ENCODE measurements at places on chromosomes 5 and 9.

- no peak for DNase-seq
Measured at GRCh38 chr5:60497706-60498500, 202.1 kb downstream of the DEPDC1B start.

DNA sequence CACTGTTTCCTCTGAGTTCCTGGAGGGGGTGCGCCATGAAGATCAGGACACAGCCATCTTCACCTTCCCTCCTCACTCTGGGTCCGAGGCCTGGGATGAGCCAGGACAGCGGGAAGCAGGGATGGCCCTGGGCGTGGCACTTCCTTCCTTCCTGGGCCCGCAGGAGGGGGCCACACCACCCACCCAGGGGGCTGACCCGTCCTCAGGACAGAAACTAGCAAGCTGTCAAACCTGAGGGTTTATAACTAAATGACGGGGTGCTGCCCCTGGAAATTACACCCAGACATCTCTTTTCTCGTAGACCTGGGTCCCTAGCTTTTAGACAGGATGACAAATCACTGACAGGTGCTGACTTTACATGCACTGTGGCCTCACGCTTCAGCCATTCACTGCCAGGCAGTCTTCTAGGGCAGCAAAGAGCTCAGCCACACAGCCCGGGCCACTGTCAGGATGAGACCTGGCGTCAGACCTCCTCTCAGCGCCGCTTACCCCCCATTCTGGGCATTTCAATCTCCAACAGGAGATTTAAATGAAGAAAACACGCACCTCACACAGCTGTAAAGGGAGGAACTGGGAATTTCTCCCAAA lies 8.1 kb downstream of the FCN2 start:
- no peak for DNase-seq

GRCh38 chr5:158875272-158875679 lies 224.4 kb downstream of the EBF1 start:
- DNase-seq, result no peak

- peak; percentile 91 for DNase-seq
Measured at GRCh38 chr9:128218518-128219389, 15.6 kb downstream of the DNM1 start.

GRCh38 chr5:35823347-35824098 lies 33.2 kb upstream of the IL7R start:
- DNase-seq, result no peak

DNA sequence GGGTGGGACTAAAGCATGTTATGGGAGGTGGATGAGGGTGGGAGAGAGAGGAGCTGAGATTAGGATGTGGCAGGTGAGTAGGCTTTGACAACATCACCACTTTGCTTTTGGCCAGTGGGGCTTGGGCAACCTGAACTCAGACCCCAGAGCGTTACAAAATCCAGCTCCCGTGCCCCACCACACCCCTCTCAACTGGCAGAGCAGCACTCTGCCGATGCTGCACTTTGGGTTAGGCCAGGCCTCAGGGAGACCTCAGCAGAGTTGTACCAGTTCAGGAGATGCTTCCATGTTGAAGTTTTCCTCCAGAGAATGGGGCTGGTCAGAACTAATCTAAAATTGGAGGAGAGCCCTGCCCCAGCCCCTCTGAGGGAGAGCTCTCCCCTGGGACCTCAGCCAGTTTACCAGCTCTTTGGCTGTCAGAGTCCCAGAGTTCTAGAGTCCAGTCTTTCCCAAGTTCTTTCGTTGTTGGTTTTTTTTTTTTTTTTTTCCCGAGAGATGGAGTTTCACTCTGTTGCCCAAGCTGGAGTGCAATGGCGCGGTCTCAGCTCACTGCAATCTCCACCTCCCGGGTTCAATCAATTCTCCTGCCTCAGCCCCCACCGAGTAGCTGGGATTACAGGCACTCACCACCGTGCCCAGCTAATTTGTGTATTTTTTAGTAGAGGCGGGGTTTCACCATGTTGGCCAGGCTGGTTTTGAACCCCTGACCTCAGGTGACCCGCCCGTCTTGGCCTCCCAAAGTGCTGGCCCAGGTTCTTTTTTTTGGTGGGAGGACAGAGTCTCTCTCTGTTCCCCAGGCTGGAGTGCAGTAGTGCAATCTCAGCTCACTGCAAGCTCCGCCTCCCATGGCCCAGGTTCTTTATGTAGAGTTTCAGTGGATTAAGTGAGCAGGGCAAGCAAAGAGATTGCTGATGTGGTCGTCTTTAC lies 17.8 kb downstream of the NUDT2 start:
- no peak for DNase-seq

GRCh38 chr5:132760049-132760420 lies 12.8 kb downstream of the CCNI2 start:
- DNase-seq, result no peak

DNA sequence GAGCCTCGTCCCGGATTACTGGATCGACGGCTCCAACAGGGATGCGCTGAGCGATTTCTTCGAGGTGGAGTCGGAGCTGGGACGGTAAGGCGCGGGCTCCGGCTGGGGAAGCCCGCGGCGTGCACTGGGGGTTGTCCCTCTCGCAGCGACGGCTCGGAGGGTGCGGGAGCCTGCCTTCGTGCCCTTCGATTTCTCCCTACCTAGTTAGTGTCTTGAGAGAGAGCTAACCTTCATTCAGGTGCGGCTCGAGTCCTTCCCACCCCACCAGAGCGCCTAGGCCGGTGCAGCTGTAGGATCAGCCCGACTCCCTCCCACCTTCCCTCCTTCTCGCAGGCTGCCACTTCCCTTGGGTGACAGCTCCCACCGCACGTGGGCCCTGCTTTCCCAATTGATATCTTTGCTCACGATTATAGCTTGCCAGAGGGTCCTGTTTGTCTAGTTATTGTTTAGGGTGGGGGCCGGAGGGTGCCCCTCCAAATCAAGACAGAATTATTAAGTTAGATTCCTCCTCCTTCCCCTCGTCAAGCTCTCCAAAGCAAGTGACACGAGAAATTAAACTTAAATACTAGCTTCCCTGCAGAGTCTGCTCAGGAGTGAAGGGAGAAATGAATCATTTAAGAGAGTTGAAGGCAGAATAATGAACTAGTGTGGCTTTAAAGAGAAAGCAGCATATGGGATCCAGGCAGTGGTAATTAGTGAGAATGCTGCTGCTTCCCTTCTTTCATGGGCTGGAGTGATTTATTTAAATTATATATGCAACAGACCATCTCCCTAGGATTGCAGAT lies 569 bp downstream of the CAMK4 start:
- peak; percentile 8 for DNase-seq

GRCh38 chr5:134124289-134125038 lies 10.0 kb downstream of the TCF7 start:
- no peak for DNase-seq

DNA sequence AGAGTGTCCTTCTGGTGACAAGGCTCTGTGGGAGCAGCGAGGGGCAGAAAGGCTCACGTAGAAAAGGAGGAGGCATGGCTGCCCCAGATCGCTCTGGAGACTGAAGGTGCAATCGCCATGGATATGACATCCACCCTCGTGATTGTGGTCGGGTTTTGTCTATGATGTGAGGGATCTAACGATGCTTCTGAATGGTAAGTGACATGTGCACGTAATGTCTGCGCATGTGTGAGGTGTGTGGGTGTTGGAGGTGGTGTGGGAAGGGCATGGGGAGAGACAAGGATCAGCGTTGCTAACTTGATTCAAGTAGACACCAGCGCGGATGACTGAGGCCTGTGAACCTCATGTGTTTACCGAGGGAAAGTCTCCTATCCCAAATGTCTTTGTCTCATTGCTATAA lies 20.2 kb downstream of the IRX1 start:
- no peak for DNase-seq

GRCh38 chr9:128243215-128244018 lies 32.4 kb downstream of the GOLGA2 start:
- peak; percentile 55 for DNase-seq

GRCh38 chr9:119369680-119370366 lies 588 bp upstream of the BRINP1 start:
- DNase-seq, result no peak

DNA sequence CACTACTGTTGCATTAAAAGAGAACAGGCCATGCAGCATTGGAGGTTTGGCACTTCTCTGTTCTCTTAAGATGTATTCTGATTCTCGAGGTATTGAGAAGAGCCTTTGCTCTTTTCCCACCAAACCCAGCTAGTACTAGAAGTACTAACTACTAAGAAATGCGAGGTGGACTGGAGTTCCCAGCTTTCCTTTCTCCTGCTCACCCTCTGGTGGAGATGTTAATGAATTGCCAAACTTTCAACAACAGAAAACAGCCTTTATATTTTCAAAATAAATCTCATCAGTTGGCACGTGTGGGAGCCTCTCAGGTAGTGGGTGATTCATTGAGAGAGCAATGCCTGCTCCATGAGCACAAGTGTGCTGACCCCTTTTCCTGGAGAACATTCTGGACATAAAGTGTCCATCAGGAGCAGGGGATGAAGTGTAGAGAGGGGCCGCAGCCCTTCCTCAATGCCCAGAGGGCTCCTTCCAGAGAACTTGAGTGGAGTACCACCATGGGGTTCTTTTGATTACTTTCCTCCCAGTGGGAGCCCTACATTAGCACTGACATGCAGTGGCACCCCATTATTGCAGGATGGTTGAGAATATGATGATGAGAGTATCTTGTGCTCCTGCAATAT lies 45.7 kb downstream of the TMEM174 start:
- no peak for DNase-seq

DNA sequence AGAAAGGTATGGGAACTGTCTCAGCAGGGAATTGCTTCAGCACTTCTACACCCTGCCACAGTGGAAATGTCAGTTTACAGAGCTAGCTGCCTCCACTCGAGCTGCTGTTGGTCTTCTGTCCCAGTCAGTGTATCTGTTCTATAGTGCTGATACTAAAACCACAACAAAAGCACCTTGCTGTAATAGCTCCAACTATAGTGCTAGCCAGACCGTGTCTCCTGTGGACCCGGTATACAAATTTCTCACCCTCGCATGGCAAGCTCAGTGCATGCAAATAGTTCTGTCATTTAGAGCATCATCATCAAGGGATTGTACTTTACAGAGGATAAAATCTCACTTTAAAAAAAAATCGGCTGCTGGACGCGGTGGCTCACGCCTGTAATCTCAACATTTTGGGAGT lies 51.5 kb upstream of the IQGAP2 start:
- DNase-seq, result no peak

GRCh38 chr9:129023036-129023907 lies 4.9 kb downstream of the SH3GLB2 start:
- peak; percentile 52 for DNase-seq

DNA sequence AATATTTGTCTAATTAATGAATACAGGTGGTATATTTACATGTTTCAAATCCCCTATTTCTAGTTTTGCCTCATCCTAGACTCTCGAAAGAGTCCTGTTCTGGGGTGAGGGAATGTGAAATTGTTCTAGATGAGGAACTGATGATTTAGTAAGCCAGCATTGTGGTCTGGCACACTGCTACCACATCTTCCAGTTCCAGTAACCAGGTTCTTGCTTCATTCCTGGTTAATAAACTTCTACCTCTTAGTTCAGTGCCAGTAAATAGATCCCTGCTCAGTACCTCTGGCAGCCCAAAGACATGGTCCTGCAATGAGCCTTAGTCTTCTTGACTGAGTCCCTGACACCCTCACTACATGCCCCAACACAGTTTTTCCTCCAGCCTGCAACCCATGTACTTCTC lies 207.7 kb downstream of the SREK1 start:
- DNase-seq, result no peak

DNA sequence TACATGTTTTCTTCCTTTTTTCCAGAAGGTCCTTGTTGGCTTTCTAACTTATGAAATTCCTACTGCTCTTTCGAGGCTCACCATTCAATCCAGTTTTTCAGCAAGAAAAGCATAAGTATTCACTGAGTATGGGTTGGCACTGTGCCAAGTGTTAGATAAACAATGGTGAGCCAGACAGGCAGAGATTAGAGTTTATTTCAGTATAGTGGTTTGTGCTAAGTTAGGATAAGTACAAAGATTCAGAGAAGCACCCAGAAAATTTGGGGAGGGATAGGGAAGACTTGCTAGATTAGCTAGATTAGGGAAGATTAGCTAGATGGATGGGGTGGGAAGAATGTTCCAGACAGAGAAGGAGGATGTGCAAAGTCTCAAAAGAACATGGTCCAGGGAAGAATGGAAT lies 122.9 kb downstream of the OXCT1 start:
- peak; percentile 11 for DNase-seq

DNA sequence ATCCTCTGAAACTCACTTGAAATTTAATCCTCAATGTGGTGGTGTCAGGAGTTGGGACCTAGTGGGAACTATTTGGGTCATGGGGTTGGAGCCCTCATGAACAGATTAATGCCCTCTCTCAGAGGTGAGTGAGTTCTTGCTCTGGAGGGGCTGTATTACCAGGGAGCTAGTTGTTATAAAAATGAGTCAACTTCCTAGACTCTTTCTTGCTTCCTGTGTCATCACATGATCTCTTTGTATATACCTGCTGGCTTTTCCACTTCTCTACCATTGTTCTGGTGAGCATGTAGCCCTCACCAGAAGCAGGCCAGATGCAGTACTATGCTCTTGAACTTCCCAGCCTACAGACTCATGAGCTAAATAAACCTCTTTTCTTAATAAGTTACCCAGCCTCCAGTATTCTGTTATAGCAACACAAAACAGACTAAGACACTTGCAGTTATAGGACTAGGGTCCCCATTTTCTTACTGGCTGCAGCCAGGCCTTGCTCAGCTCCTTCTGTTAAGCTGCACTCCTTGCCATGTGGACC lies 127.5 kb downstream of the SUSD1 start:
- DNase-seq, result no peak

- DNase-seq, result no peak
Measured at GRCh38 chr9:18143073-18143745, 330.7 kb upstream of the ADAMTSL1 start.

- no peak for DNase-seq
Measured at GRCh38 chr5:463952-464351, 21.0 kb downstream of the EXOC3 start.

DNA sequence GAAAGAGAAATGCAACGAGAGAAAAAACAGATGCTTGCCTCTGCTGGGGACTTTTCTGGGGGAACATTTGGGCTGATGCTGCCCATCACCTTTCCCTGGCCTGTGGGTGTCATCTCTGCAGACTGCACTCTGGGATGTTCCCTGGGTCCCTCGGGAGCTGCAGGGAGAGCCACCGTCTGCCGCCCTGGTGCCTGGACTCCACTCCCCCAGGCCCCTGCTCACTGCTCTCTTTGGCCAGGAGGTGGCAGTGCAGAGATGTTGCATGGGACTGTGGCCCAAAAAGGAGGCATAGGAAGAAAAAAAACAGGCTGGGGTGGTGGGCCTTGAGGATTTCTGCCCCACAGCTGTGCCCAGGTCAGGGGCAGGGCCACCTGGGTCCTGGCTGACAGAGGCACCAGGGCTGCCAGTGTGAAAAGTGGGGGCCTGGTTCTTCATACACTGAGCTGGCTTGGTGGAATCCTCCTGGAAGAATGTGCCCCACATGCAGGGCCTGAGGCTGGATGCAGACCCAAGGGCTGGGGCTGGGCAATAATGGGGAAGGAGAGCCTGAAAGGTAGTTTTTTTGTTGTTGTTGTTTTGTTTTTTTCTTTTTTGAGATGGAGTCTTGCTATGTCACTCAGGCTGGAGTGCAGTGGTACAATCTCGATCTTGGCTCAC lies 353.6 kb downstream of the SLIT3 start:
- peak; percentile 57 for DNase-seq

DNA sequence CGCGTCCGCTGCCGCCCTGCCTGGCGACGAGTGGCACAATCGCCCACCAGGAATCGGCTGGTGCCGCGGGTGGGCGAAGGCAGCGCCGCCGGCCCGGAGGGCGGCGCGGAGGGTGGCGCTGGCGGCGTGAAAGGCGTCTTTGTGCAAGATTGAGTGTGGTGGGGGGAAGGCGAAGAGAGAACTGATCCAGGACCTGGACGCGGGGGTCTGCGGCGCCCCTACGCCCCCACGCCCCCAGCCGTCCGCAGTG lies 4.6 kb upstream of the RGMB start:
- DNase-seq, result no peak

- DNase-seq, result no peak
Measured at GRCh38 chr5:111782216-111782615, 25.2 kb upstream of the NREP start.

Data from renal pelvis (tissue), 12 donors.